ENCODE measurements at places on chromosomes 2 and 18.
A peak's percentile ranks its signal among the peaks of the same experiment; 100 is the strongest.

DNA sequence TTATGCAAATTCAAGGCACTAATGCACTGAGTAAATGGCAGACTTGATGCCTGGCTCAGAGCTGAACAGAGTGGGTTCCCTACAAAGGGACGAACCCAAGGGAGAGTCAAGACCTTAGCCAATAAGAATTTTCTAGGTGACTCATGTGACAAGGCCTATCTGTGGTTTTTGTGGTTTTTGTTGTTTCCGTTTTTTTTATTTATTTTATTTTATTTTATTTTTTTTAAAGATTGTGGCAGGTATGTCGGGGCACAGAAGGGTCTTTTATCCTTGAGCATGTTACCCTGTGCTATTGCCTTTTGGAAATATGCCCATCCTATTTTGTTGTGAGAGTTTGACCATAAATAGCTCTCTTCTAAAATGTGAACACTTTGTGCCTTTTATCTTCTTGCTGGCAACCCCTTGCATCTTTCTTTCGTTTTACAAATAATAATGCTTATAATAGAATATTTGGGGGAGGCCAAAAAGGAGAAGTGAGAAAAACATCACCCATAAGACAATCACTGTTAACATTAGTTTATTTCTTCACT lies 113.4 kb upstream of the AQP4 start:
- no peak for DNase-seq

- DNase-seq: no peak
Observed at GRCh38 chr18:66317243-66318090, 286.4 kb downstream of the CDH19 start.

DNA sequence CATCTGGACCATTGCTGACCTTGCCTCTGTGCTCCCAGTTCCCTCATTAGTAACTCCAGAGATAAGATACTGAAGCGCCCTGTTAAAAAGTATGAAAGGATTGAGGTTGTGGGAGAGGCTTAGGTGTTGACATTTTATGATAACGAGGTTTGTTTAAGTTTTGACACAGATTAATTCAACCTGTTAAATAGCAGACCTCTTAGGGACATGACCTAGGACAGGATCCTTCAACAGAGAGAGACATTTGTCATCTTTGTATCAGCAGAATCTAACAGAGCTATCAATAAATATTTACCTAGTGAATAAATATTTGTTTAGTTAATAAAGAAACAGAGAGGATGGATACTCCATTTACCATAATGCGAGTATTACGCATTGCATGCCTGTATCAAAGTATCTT lies 99.5 kb downstream of the DCC start:
- DNase-seq: peak; percentile 94

GRCh38 chr2:157699009-157699408 lies 70.3 kb upstream of the ACVR1C start:
- DNase-seq: no peak

- peak; percentile 48 for DNase-seq
Observed at GRCh38 chr2:177265824-177266817, 1.6 kb upstream of the NFE2L2 start.

DNA sequence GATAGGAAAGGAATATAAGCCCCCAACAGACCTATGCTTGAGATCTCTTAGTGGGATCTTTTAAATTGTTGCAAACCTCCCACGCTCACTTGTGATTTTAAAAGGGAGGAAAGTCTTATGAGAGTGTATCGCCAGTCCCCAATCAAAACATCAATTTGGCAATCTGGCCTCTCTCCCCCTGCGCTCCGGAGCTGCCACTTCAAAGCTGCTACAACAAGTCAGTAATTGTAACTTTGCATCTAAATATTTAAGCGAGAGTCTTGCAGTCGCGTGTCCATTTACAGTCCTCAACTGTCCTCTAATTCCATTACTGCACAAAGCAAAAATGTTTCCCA lies 8.4 kb downstream of the PAX3 start:
- no peak for DNase-seq

DNA sequence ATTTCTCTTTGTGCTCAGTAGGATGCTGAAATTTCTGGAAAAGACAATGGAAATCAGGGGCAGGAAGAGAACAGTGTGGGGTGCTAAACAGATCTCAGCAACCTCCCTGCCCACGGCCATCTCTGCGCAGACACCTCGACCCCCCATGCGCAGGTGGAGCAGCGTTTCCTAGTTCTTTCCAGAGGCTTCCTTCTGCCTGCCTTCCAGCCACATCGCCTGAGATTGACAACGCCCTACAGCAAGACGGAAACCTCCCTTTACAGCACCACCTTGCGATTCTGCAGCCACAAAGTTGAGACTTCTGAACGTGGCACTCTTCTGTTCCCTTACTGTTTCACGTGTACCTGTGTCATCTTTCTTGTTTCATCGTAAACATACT lies 31.4 kb upstream of the CASP8 start:
- DNase-seq: no peak

DNA sequence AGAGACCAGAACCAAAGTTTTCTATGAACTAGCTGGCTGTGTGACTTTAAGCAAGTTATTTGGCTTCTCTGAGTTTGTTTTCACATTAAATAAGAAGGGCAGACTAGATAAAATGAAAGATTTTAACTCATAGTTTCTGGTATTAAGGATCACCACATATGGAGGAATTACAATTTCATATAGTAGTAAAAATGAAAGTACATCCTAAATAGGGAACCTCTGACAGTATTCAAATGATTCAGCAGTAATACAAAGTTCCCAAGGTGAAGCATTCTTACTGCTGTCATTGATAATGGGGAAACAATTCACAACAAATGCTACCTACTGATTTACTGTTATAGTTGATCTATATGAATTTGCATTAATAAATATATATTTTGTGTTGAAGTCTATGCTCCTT lies 170.3 kb upstream of the VRK2 start:
- DNase-seq: no peak

- no peak for DNase-seq
Observed at GRCh38 chr2:205002390-205002789, 457.1 kb downstream of the PARD3B start.
